ENCODE measurements at places on chromosomes 11 and 22.

GRCh38 chr22:36065462-36065774 is 36.8 kb upstream of the RBFOX2 start:
- no peak for DNase-seq

DNA sequence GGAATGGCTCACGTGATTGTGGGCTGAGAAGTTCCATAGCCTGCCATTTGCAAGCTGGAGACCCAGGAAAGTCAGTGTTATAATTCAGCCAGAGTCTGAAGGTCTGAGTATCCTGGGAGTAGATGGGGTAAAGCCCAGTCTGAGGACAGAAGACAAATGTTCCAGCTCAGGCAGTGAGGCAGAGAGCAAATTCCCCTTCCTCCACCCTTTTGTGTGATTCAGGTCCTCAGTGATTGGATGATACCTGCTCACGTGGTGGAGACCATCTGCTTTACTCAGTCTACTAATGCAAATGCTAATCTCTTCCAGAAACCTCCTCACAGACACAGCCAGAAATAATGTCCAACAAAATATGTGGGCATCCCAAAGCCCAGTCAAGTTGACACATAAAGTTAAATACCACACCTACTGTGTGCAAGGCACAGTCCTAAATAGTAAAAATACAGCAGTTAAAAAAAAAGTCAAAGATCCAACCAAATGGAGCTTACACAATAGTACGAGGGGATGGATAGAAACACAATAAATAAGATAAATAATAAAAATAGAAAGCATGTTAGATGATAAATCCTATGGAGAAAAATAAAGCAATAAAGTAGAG is 13.2 kb upstream of the APOL6 start:
- no peak for DNase-seq

DNA sequence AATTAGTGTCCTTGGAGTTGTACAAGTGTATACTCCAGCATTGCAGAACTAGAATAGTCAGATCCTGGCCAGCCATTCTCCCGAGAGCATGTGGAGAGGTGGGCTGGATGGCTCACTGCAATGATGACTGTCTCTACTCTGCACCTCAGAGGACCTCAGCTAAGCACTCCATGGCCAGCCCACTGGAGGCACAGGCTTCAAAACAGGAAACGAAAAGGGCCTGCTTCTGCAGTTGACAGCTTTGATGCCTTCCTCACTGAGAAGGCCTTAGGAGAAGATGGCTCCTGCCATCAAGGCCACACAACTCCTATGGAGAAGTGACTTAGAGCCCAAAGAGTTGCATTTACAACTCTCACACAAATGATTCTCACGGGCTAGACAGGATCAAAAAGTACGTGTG is 9.1 kb downstream of the POLD4 start:
- no peak for DNase-seq

DNA sequence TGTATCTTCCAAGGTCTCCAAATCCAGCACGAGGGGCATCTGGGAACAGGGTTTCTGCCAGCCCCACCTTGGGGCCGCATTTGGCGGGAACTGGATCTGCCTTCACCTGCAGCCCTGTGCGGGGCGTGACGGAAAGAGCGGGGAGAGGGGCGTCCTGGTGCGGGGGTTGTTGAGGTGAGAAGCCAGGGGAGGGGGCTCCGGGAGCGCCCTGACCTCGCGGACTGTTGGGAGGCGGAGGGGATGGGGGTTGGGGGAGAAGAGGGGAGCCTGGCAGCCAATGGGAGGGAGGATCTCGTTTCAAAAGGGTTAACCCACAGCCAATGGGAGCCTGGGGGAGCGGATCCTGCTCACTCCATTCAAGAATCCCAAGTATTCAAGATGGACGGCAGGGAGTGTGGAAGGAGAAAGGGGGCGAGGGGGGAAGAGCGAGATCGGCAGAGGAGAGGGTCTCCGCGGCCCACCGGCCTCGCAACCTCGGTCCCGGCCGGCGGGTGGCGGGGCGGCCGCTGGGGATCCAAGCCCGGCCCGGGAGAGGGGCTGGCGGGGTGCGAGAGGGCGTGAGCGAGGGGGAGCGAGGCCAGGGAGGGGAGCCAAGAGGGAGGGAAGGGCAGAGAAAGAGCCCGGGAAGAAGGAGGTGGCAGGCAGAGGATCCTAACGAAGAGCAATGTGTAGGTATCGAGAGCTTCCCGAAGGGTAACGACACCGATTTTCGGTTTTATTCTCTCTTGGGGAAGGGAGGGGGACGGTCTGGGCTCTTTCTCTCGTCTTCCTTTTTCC is 11.5 kb downstream of the YPEL4 start:
- no peak for DNase-seq

- DNase-seq: no peak
These were observed 50.6 kb upstream of the PPARA start for GRCh38 chr22:46099740-46100139.

GRCh38 chr22:46355369-46355995 is 20.0 kb downstream of the TRMU start:
- DNase-seq: peak; percentile 52

DNA sequence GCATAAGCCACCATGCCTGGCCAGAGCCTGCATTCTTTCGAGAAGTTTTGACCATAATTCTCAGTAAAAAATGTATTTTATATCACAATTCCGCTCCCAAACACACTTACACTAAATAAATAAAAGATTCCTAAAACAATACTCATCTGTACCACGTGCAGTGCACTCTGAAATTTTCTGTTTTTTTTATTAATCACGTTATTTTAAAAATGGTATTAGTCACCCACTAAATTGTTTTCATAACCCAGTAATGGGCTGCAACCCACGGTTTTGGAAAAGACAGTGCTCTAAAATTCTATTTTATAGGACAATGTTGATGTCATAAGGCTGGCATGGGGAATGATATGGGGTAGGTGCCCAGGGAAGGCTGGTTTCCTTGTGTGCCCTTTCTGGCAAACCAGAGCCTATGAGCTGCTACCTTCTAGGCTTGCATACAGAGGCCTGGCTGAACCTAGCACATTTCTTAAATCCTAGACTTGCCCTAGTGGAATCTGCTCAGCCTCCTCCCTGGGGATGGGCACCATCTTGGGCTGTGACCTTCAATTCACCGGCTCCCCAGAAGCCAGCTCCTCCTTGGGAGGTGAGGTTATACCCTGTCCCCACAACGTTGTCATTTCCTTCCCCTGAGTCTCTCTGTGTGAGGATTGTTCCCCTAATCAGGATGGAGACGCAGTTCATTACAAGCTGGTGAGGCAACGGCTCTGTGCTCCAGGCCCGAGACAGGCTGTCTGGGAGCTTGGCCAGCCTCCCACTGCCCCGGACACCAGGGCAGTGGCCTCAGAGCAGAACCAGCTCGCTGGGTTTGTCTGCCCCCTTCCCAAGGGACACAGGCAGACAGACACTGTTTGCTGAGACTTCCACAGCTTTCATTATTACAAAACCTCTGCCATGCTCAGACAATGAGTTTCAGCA is 116.5 kb upstream of the NAV2 start:
- no peak for DNase-seq

Data from activated CD4-positive, alpha-beta T cell treated with anti-CD3 and anti-CD28 coated beads, Interleukin-2, amount 50 U/mL, for 4 hours (primary cell).